ENCODE measurements at places on chromosomes 11 and 22.

DNA sequence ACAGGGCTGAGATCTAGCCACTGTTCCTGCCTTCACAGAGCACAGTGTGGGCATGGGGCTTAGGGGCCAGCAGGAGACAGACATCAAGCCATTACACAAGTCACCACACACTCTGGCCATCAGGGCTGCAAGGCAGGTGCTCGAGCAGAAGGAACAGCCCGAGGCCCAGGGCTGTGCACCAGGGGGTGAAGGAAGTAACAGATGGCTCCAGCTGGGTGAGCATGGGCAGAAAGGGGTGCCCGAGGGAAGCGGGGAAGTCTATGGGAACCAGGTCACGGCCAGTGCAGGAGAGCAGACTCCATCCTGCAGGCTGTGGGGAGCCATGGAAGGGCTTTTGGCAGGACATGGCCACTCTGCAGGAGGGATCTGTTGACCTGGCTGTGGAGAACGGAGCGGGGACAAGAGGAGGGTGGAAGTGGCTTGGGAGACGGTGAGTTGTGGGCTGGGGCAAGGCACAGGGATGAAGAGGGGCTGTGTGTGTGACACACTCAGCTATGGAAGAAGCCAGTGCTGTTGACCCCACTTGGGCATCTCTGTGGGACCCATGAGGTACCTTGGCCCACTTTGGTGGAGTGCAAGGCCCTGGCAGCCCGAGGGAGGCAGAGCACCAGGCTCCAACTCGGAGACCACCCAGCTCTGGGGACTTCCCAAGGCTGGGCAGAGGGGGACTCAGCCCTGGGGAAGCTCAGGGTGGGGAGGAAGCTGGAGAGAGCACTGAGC, 3.6 kb downstream of the C11orf68 start:
- no peak for DNase-seq

DNA sequence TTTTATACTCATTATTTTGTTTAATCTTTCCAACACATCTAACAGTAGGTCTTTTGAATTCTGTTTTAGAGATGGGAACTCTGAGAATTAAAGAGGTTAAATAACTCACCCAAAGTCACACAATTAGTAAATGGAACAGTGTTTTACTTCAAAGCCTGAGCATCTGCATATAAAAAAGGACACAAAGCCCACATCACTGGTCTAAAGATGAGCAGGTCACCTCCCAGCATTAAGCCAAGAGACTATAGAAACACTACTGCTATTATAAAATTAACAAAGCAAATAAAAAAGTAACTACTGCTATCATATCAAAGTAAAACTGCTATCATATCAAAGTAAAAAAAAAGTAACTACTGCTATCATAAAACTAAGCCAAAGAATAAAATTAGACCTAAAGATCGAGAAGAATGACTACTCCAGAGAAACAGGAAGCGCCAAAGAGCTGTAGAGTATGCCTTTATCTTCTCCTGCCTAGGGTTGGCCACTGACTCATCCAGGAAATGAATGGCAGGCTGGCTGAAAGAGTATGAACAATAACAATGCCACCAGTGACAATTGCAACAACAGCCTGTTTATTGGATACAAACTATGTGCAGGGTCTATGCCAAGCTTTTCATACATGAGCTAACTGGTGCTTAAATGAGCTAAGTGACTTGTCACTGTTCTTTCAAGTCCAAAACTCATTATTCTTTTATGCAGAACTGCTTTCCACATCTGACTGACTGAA, 1153.0 kb upstream of the TENM4 start:
- no peak for DNase-seq

DNA sequence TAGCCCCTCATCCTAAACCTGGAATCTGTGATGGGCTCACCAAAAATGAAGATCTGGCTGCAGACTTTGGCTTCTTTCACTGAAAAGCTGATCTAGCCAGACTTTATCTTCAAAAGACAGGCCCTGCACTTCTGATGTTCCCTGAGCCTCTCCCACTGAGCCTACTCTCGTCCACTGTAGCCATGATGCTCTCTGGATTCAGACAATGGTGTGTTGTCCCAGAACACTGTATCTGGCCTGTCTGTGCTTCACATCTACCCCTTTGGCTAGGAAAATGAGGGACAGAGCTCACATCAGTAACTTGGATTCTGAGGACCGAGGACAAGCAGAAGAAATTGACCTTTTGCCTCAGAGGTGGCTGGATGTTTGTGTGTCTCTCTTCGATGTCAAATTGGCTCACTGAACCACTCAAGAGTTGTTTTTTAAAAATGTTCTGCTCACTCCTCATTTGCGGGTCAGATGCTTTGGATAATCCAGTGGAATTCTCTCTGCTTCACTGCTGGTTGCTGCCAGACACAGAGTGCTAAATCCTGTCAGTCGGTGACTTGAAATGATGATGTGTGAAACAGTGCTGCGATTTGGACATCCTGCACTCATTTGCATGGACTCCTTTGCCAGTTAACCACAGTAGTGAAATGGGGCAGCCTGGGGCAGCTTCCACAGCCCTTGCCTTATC, 67.5 kb downstream of the ARFGAP2 start:
- no peak for DNase-seq

DNA sequence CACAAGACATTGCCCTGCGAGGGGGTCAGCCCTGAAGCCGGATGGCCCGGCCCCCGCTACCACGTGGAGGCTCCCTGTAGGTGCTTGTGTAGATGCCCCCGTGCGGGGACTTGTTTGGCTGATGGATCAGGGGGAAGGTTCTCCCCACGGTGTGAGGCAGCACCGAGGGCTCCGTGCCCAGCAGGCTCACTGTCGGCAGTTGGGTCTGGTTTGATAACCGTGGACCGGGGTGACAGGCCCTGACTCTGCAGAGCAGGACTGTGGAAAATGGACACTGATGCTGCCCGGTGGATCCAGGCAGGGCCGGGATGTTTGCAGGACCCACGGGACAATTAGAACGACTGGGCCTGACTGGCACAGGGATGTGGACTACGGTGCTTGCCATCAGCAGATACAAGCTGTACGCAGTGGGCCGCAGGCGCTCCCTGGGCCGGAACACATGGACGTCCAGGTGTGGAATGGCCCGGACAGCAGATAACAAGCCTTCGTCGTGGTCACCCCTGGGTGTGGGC, 19.0 kb downstream of the KCNQ1 start:
- DNase-seq = no peak

- DNase-seq = no peak
Measured at GRCh38 chr11:116731821-116732220, 41.0 kb downstream of the BUD13 start.

GRCh38 chr22:38204784-38205183, 3.0 kb downstream of the MAFF start:
- no peak for DNase-seq

GRCh38 chr11:70200212-70200844, 2.8 kb upstream of the FADD start:
- no peak for DNase-seq

DNA sequence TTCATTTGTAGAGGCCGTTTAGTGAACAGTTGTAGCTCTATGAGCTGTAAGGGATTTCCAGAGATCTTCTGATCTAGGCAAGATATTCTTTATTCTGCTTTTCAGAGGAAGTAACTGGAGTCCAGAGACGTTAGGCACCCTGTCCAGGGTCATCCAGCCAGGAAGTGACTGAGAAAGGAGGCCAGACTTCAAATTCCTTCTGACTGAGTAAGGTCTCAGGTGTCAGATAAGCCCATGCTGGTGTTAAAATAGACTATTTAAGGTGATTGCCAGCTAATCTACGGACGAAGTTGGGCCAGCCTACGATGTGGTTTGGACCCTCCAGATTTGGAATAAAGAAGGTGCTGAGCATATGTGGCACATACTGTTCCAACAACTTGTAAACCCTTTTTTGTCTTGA, 54.6 kb downstream of the GRIK4 start:
- no peak for DNase-seq

- DNase-seq = no peak
Measured at GRCh38 chr11:42974510-42975179, 337.2 kb upstream of the API5 start.

DNA sequence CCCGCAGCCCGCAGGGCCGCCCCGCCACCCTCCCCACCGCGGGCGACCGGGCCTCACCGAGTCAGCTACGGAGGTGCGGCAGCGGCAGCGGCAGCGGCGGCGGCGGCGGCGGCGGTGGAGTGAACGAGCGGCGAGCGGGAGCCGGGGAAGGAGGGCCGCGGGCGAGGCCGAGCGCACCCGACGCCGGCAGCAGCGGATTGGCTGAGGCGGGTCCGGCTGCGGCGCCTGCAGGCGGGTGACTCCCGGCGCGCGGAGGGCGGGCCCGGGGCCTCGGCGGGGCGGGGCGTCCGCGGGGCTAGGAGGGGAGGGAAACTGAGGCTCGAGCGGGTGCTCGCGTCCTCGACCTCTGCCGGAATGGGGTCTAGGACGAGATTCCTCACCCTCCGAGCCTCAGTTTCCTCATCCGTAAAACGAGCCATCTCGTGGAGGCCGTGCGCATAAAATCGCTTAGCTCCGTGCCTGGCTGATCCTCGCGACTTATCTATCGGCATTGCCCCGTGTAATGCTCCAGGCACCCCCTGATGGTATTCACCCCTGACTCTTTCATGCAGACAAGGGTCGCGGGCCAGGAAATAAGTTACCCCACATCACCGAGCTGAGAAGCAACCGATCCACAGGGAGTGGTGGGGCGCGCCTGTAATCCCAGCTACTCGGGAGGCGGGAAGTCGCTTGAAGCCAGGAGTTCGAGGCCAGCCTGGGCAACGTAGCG, at the start of gene CPT1A:
Gene CPT1A, minus strand, starts transcription at position 199 of the 709 bp plus-strand sequence. CDS start 26,442 bp downstream, outside the sequence.
- no peak for DNase-seq

GRCh38 chr11:19978668-19979518, 181.4 kb downstream of the DBX1 start:
- no peak for DNase-seq

DNA sequence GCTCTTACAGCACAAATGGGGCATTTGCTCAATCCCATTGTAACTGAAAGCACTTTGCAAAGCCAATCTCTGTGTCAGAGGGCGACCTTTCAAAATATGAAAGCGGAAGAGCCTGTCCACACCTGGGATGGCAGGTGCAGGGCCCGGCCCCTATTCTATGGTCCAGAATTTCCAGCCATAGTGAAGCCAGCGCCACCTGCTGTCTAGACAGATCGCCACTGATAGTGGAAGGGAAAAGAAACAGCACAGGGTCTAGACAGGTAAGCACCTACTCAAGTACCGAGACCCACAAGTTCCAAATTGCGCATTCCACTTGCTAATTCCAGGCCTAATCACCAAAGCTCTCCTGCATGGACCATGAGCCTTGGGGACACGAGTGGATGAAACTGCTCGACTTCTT, 141.4 kb downstream of the NTM start:
- DNase-seq = no peak

GRCh38 chr22:19723983-19724827, 866 bp downstream of the GP1BB start:
- DNase-seq = no peak
